ENCODE measurements at places on chromosomes 6 and 20.

GRCh38 chr20:24535941-24536730 lies 66.7 kb downstream of the SYNDIG1 start:
- DNase-seq: no peak

DNA sequence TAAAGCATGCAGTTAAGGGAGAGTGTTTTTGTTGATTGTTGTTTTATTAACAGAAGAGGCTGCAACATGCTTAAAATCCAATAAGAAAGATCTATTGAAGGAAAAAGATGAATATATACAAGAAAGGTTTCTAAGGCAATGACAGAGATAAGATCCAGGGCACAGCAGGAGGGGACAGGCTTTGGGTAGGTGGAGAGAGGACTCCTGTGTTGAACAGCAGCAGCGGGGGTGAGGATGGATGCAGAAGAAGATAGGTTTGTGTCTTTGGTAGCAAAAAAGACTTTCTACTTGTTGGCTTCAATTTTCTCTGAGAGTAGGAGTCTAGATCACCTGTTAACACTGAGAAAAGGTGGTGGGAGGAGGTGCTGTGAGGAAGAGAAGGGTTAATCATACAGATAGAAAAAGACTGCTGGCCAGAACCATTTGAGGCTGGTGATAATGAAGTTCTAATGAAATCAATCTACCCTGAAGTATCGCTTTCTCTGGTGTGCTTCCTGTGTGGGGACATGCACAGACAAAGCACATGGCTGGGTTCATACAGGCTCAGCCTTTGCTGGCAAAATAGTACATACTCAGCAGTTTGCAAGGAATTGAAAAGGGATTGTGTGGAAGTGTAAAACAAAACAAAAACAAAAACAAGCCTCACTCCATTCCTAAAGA lies 17.2 kb upstream of the DST start:
- no peak for DNase-seq

DNA sequence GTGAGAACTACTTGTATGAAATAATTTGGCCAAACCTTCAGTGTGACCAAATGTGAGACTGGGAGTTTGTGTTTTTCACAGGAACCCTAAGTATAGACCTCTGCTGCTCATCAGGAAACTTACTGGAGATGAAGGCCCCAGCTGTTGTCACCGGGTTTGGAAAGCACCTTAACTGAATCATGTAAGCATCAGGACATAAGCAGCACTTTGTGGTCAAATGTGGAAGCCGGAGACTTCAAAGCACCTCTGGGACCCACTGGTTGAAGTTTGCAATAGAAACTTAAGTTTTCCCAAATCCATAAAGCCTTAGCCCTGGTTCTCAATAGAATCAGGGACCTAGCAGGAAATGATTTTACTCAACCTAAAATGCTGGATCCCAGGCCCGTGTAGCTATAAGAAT lies 14.3 kb downstream of the TTPAL start:
- DNase-seq: no peak

- DNase-seq: no peak
These were observed 35.0 kb upstream of the TRAM2 start for GRCh38 chr6:52611833-52612232.

DNA sequence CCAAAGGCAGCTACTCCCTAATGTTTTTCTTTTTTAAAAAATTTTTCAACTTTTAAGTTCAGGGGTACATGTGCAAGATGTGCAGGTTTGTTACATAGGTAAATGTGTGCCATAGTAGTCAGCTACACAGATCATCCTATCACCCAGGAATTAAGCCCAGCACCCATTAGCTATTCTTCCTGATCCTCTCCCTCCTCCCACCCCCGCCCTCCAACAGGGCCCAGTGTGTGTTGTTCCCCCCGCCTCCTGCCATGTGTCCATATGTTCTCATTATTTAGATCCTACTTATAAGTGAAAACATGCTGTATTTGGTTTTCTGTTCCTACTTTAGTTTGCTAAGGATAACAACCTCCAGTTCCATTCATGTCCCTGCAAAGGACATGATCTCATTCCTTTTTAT lies 12.4 kb downstream of the TRIM15 start:
- DNase-seq: no peak

GRCh38 chr6:142773324-142773723 lies 171.7 kb downstream of the HIVEP2 start:
- DNase-seq: no peak

- peak; percentile 62 for DNase-seq
These were observed 22.4 kb upstream of the SNX9 start for GRCh38 chr6:157800420-157801237.

- no peak for DNase-seq
These were observed 100.3 kb upstream of the MTHFD1L start for GRCh38 chr6:150765067-150765764.

Data from EL (cell line).